ENCODE measurements at places on chromosomes 12 and 14.

DNA sequence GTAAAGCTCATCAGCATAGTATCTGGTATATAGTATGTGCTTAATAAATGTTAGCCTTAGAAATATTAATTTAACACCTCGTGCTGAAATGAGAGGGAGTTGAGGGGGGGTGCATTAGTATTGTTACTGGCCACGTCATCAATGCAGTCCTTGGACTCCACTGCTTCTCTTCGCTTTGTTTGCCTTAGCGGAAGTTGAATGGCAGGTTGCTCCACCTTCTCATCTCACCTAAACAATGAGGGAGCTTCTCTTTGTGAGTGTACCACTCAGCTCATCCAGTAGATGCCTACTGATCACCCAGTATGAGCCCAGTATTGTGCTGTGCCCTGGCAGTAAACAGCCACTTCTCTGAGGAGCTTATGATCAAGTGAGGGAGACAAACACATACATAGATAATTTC is 4.5 kb downstream of the TMEM117 start:
- DNase-seq: no peak

DNA sequence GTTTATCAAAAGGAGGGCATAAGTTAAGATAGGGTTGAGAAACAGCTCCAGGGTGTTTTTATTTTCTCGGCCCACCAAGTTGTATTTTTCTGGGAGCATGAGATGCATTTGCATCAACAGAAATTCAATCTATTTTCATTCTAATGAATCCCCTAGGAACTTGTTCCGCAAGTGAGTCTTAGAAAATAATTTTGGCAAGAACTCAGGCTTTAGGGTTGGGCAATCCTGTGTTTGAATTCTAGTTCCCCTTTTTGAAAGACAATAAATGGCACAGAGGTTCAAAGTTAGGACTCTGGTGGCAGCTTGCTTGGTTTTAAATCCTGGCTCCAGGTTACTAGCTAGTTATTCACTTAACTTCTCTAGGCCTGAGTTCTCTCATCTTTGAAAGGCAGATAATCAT is 23.7 kb downstream of the SLC5A8 start:
- DNase-seq: no peak

DNA sequence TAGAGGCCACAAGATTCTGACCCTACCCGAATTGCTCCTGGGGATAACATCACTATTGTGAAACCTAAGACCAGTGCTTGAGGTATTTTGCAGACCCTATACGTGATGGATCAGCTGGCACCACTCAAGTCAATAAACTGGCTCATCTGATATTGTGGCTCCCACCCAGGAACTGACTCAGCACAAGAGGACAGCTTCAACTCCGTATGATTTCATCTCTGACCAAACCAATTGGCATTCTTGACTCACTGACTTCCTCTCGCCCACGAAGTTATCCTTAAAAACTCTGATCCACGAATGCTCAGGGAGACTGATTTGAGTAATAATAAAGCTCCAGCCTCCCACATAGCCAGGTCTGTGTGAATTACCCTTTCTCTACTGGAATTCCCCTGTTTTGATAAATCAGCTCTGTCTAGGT is 1036.1 kb upstream of the TMEM132C start:
- DNase-seq: no peak

GRCh38 chr14:81176241-81176640 is 44.5 kb downstream of the GTF2A1 start:
- no peak for DNase-seq

GRCh38 chr14:68964300-68965093 is 14.6 kb downstream of the ACTN1 start:
- no peak for DNase-seq

DNA sequence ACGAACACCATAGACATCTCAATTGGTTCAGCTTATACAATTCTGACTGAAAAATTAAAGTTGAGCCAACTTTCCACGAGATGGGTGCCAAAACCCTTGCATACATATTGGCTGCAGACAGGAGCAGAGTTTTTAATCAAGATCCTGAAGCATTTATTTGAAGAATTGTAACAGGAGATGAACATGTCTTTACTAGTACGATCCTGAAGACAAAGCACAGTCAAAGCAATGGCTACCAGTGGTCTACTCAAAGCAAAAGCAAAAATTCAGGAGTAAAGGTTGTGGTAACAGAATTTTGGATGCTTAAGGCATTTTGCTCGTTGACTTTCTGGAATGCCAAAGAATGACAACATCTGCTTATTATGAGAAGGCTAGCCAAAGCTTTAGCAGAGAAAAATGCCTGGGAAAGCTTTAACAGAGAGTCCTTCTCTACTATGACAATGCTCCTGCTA is 20.7 kb downstream of the ZDHHC17 start:
- DNase-seq: peak; percentile 36

- DNase-seq: peak; percentile 83
These were observed 5.1 kb upstream of the CNIH1 start for GRCh38 chr14:54446161-54446693.

GRCh38 chr14:77014004-77014604 is 14.4 kb downstream of the IRF2BPL start:
- no peak for DNase-seq

DNA sequence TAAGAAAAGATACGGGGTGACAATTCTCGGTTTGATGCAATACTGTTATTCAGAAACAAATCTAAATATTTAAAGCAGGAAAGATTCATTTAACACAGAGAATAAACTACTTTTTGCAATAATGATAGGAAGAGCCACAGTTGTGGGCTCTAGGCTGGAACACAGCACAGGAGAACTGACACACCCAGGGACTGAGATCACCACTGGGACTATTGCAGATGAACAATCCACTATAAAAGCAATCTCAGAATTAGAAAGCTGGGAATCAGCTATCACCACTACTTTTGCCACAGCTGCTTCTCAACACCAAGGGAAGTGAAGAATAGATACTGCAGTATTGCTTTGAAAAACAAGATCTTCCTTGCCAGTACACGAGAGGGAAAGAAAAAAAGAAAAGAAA is 4.1 kb upstream of the PIK3C2G start:
- no peak for DNase-seq

DNA sequence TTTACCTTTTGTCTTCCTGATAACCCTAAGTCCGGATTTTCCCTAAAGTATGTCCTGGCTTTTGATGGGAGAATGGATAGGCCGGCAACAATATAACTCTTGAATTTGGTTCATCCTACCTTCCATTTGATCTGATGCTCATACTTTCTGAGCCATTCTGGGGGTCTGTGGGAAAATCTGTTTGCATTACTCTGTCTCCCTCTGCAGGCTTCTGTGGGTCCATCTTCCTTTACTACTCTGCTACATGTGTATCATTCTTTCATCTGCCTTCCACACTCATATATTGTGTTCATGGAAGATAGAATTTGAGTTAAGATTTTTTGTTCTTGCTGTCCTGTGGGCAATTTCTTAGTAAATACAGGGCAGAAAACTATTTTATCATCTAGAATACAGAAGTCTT is 101.5 kb downstream of the NAV3 start:
- no peak for DNase-seq

DNA sequence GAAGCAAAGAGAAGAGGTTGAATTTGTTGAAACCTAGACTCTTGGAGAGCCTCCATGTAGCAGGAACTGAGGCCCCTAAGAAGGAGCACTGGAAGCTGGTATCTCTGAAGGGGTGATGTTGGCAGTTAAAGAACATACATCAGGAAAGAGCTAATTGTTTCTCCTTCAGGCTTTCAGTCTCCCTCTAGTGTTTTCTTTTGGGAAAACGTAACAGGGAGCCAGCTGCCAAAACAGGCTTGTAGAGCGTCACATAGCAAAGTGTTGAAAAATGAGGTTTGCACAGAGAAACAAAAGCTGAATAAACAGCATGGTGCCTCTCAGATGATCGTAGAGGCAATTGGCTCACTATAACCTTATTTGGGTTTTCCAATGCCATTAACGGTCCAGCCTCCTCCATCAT is 46.9 kb upstream of the CAND1 start:
- no peak for DNase-seq

GRCh38 chr14:49857427-49858003 is 4.9 kb upstream of the NEMF start:
- DNase-seq: no peak

DNA sequence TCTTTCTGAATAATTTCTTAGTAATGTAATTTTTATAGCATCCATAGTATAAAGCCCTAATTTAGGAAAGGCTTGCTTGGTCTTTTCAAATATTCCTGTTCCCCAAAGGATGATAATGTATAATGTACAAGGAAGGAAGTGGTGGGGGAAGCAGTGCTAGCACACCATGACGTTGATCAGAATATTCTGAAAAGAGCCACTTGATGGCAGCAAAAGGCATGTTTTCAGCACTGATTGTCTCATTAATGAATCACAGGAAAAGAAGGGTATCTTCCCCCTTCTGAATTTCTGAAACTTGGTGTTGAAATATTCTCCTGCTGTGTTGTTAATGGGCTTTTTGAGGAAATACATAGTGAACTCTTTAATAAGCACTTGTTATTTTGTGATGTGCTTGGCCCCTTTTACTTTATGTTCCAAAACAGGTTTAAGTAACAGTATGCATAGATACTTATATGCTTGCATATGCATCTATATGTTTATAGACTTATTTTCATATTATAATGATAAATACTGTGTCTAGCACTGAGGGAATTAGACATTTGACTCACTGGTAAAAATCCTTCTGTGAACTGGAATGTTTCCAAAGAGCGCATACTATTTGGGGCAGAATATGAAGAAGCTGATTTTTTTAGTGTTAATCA is 122.0 kb downstream of the TMEM117 start:
- peak; percentile 67 for DNase-seq

DNA sequence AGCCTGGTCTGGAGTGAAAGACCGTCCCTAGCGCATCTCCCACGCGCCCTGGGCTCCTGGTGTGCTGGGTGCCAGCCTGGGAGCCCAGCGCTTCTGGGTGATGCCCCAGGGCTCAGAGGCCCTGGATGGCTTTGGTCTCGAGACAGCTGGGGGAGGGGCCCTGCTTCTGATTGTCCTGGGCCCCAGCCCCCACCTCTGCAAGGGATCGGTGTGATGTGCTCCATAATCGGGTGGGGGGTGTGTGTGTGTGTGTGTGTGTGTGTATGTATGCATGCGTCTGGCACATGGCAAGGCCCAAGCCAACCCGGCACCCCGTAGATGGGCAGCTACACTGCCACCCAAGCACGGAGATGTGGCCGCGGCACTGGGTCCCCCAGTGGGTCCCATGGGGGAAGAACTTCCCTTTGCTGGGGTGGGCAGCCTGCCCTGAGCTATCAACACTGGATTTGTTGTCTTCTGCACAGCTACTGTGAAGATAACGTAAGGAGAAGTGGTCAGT is 3.1 kb downstream of the ZBTB42 start:
- peak; percentile 50 for DNase-seq

DNA sequence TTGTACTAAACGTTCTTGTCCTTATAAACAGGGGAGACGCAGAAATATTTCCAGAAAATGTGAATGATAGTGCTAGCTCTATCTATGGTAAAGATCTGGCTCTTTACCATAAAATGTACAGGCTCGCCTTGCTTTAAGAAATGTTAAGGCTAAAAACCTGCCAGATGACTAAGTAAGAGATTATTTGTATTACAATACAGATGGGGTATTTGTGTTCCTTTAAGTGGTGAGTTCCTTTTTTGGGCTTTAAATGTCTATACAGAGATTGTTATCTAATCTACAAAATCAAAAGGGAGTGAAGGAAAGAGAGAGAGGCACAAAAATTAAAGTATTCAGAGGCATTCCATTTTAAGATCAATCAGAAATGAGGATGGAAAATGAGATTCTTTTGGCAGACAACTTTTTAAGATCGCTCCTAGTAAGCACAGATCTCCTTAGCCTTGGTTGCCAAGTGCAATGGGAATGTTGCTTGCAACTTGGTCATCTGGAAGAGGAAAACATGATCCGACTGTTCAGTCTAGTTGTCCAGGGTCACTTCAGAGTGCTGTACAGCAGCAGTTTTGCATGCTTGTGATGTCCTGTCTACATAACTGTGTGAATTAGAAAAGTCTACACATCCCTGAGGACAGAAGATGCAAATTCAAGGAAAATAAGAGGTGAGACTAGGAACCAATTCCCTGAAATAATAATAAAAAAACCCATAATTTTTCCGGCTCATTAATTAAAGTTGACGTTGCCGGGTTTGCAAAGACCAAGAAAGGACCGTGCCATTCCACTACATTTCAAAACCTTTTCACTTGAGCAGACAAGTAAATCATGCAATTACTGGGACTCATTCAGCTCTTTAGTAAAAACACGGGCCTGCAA is 380.8 kb downstream of the EGLN3 start:
- DNase-seq: no peak

DNA sequence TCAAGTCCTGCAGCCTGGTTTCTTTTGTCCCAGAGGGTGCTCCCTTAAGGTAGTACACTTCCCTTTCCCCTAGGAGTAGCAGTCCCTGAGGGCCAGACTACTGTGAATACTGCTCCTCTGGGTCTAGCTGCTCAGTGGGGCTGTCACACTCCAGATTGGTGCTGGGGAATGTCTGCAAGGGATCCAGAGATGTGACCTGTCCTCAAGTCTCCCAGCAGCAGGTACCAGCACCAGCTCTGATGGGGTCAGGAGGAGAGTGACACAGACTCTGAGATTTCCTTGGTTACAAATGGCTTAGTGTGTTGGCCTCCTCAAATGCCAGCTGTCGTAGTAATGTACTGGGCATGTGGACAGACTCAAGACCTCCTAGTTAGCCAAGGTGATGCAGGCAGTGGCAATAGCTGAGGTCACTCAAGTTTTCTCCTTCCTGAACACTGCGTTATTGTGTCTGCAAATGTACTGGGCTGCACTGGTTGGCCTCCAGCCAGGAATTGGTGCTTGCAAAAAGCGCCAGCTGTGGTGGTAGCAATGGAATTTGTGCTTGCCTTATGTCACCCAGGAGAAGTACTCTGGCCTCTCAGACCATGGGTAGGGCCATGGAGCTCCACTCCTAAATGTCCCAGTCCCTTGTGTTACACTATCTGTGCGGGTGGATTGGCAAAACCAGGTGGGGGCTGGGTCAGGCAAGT is 36.4 kb upstream of the AEBP2 start:
- DNase-seq: no peak

DNA sequence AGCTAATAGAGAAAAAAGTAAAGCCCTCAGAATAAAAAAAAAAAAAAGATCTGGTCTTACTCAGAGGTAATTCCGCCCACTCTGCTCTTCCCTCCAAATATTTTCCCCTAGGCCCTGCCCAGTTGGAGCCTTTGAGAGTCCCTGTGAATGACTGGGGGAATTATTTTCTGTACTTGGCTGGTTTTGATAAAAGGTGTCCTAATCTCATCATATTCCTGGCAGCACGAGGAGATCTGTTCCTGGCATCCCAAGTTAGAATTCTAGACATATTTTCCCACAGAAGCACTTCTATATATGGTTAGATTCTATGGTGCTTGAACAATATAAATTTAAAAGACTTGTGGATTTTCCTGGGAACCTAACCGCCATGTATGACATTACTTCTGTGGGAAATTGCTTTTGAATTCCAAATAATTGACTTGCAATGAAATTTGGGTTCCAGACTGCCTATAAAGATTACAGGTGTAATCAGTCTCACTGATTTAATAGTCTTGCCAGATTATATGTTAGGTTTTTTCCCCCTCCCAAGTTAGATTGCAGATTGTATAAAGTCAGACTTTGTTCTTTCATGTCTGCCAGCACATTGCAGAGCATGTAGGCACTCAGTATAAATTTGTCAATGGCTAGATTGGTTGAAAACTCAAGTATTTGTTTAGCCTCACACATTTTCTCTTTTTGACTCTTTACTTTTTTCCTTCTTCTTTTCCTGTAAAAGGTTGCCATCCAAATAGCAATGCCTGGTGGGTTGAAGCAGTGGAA is 12.3 kb downstream of the GPX2 start:
- no peak for DNase-seq

GRCh38 chr14:103526914-103527248 is 2.1 kb upstream of the TRMT61A start:
- DNase-seq: no peak
